ENCODE measurements at places on chromosomes 11 and 22. TPM values are rescaled to one million over a fixed set of nuclear protein-coding genes. Genes with fewer than 3 reads are reported as not detected.

Gene GLYATL2
- not detected for polyA plus RNA-seq

Gene OR52B4
- polyA plus RNA-seq = not detected

Gene TIGD3
- polyA plus RNA-seq = 2.8 TPM

Gene ALKBH3
- polyA plus RNA-seq = 25.8 TPM

Gene CCDC188
- not detected for polyA plus RNA-seq

Gene HPX
- not detected for polyA plus RNA-seq

Gene C11orf21
- 13.1 TPM for polyA plus RNA-seq

Gene FGF3
- polyA plus RNA-seq = not detected

Gene KRTAP5-1
- not detected for polyA plus RNA-seq

Gene DDX25
- polyA plus RNA-seq = not detected

Gene GGT5
- polyA plus RNA-seq = 0.26 TPM

Gene PHETA2
- polyA plus RNA-seq = 3.6 TPM

Gene OR56A1
- not detected for polyA plus RNA-seq

All from CD14-positive monocyte (primary cell).